Activated CD4-positive, alpha-beta T cell treated with anti-CD3 and anti-CD28 coated beads, Interleukin-2, amount 50 U/mL, for 4 hours (primary cell): ENCODE measurements at places on chromosomes 5 and 9.

DNA sequence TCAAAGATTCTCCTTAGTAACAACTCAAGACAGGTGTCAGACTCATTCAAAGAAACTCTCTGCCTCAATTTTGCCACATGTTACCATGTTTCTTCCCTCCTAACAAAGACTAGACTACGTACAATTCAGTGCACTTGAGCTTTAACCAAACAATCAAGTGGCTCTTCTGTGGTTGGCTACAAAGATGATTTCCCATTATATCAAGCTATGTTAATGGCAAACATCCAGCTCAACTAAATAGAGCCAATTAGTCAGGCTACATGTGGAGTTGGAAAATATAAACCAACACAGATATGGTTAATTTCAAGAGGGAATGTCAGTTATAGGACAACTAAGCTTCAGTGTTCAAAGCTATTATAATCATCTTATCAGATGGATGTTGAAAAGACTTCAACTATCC is 29.2 kb upstream of the ADRA1B start:
- no peak for DNase-seq

- DNase-seq: no peak
Measured at GRCh38 chr9:4548811-4549725, 58.8 kb downstream of the SLC1A1 start.

- DNase-seq: no peak
Measured at GRCh38 chr9:14616188-14616982, 76.8 kb downstream of the ZDHHC21 start.

DNA sequence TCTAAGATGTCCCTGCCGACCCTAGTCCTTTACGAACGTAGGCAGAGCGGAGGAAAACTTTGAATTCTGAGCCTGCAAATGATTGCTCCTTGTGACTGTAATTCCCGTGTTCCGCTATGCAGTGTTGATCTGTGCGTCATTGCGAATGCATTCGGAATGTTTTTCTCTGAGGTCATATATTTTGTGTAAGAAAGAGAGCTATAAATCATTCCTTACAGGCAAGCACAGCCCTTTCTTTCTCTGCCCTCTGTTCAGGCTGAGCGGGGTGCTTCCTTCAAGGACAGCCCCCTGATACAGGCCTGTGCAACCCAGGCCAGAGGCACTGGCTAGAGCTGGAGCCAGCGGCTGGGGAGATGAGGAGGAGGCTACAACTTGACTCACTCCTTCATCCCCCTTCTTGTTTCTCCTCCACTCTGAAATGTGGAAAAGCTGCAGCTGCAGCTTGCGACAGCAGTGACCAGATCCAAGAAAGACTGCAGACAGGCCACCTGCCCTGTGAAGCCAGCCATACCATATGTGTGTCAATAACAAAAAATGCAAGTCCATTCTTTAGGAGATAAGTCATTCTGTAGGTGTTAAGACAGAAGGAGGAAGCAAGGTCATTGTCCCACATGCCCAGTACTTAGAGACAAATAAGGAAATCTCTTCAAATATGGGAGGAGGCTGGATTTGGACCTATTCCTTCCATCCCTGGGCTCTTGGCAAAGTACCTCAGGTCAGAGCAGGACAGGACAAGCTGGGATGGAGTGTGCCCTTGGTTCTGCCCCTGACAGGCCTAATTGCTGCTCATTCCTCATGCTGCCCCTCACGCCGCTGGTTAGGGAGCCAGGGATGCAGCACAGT is 345.7 kb upstream of the WWC1 start:
- no peak for DNase-seq

GRCh38 chr5:10627160-10627701 is 63.4 kb downstream of the ANKRD33B start:
- no peak for DNase-seq

GRCh38 chr9:6845128-6845826 is 87.5 kb downstream of the KDM4C start:
- no peak for DNase-seq

- DNase-seq: no peak
Measured at GRCh38 chr9:16623989-16624743, 246.3 kb downstream of the BNC2 start.

GRCh38 chr9:128712451-128713410 is 10.4 kb downstream of the PKN3 start:
- DNase-seq: no peak

DNA sequence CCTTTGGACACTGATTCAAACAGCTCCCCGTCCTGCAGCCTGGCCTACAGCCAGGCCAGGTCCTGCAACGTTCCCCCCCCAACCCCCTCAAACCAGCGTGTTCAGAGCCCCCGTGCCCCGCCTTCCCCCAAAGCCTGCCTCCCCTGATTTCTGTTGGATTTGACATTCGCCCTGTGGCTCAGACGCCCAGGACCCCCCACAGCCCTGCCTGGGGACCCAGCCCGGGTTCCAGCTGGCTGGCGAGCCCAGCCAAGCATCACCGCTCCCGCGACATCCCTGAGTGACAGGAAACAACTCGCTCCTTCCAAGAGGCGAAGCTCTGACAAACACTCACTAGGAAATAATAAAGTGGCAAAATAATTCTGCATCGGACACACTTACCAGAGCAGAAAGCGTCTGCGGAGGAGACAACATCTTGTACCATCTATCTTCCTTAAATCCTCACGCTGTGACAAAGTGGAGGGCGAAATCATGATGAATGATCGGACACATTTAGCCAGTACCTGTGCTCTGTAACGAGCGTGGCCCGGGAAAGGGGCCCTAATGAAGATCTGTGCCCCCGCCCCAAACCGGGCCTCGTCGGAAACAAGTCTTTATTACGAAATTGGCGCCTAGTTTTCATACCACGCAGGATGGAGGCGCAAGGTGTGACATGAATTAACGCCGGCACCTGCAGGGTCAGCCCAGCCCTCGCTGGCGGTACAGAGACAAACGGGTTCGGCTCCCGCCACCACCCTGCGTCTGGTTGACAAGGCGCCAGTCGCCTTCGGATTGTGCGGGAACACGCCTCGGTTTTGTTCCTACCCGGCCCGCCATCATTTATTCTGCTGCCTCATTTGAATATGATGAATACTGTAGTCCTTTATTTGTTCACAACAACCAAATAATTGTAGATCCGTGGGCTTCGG is 91.0 kb upstream of the MVB12B start:
- no peak for DNase-seq

GRCh38 chr9:120926397-120926928 is at the start of gene TRAF1:
Gene TRAF1, minus strand, starts transcription at chr9:120926796. Its CDS starts 721 bp downstream, at chr9:120926075.
- no peak for DNase-seq

GRCh38 chr9:96617439-96618185 is 2.0 kb downstream of the CDC14B start:
- no peak for DNase-seq

DNA sequence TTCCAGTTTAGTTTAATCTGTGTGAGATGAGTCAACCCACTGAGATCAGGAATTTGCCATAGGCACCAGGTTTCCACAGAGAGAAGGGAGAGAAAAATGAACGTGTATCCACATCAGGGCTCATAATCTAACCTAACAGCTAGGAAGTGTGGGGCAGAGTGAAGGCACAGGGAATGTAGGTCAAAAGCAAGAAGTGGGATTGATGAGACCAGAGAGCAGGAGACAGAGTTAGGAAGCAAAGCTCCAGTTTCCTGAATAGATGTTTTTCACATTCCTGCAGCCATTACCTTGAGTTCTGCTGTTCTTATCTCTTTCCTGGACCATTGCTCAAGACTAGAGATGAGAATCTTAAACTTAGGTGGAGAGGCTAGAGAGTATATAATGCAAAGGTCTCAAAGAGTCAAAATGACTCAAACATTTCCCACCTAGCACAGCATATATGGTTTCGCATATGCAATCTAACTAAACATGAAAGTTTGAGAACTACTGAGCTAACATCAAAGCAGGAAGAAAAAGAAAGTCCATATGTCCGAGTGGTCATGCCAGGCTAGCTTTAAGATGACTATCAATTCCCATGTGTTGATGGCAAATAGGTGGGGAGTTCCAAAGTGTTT is 41.1 kb upstream of the GNAQ start:
- no peak for DNase-seq

DNA sequence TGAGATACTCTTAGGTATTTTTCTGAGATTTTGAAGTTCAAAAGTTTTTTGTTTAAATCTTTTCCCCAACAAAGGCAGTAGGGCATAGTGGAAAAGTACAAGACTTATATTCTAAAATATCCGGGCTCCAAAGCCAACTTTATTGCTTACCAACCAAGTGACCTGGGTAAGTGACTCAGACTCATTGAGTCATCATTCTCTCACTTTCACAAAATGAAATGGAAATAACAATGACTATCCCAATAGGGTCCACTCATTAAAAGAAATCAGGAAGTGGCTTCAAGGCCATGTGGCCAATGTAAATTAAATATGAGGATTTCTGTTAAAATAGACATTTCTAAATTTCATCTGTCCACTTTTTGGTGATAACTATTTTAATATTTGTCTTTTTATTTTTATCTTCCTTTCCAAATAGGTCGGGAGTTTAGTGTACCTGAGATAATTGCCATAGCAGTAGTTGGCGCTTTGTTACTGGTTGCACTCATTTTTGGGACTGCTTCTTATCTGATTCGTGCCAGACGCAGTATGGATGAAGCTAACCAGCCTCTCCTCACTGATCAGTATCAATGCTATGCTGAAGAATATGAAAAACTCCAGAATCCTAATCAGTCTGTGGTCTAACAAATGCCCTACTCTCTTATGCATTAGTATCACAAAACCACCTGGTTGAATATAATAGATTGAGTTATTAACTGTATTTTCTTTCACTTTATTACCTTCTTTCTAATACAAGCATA is 15.5 kb downstream of the TYRP1 start:
- DNase-seq: no peak

- DNase-seq: no peak
Measured at GRCh38 chr5:158976035-158976434, 123.7 kb downstream of the EBF1 start.

DNA sequence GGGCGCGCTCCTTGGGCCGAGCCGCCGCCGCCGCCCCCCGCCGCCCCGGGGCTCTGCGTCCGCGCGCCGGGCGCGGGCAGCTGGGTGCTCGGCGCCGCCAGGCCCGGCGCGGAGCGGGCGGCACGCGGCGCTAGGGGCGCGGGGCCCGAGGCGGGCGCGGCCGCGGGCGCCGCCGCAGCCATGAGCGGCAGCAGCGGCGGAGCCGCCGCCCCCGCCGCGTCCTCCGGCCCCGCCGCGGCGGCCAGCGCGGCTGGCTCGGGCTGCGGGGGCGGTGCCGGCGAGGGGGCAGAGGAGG is 351 bp downstream of the TRIO start:
- DNase-seq: no peak

DNA sequence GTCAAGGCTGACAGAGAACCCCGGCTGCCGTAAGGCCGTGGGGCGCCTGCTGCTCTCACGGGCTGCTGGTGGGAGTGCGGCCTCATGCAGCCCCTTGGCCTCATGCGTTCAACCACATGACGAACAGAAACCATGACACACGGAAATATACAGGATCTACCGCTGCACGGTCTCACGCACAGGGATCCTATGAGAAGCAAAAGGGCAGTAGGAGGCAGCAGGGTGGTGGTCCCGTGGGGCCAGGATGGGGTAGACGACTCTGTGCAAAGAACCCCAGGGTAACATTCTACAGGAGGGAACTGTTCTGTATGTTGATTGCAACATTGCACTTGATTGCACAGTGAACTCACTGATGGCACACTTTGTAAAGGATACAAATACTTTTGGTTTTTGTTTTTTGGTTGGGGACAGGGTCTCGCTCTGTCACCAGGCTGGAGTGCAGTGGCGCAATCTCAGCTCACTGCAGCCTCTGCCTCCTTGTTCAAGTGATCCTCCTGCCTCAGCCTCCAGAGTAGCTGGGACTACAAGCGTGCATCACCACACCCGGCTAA is 51.6 kb downstream of the NACC2 start:
- DNase-seq: no peak

- DNase-seq: no peak
Measured at GRCh38 chr9:34446468-34446891, 11.9 kb downstream of the FAM219A start.

- DNase-seq: no peak
Measured at GRCh38 chr5:170861917-170862766, at the start of gene RANBP17. Gene RANBP17, plus strand, starts transcription at chr5:170862018.

DNA sequence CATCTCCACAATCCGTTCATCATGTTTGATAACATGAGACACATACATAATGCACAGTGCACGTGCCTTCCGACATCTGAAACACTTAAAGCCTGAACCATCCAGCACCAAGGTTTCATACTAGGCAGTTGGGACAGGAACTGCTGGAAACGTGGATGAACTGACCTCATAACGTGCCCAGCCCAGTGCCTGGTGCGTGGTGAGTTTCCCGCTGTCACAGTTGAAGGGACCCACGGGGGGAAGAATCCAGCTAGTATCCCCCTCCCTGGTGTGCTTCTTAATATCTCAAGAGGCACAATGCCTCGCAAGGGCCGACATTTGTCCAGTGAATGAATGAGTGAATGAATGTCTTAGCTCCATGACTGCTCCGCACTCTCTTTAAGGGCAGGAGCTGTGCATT is 23.2 kb downstream of the BARX1 start:
- DNase-seq: no peak

- no peak for DNase-seq
Measured at GRCh38 chr5:171953860-171954701, 52.4 kb downstream of the FBXW11 start.

DNA sequence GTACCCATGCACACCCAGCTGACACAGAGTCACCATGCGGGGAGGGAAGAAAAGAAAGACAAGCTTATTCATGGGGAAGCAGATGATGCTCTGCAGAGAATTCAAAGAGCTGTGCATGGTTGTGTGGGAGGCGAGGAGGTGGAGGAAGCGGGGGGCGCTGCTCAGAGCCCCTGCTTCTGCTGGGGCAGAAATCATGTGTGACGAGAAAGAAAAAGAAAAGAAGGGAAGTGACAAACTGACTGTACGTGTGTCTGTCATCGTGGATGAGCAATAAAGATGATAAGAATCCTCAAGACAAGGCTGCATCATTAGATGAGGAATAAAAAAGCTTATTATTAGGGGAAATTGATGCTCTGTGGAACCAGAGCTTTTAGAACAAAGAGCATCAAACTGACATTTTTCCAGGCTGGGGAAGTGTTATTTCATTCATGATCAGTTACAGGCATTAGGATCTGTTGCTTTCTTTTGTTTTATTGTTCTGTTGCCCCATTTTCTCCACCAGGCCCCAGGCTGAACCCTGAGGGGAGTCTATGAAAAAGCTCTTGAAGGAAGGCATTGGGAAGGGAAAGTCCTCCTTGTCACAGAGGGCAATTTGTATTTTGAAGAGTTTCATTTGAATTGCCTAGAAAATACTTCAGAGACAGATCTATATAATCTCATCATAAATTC is 20.3 kb upstream of the SH3RF2 start:
- no peak for DNase-seq

DNA sequence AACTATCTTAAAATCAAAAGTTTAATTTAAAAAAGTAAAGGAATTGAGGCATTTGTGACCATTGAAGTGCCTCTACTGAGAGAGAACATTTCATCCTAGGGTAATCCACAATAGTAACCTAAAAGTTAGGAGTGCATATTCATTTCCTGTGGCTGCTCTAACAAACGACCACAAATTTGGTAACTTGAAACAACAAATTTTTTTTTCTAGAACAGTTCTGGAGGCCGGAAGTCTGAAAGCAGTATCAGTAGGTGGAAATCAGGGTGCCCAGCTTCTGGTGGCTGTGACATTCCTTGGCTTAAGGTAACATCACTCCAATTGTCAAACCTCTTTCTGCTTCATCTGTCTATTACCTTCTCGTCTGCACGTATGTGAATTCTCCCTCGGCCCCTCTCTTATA is 67.1 kb upstream of the SSBP2 start:
- DNase-seq: no peak

- DNase-seq: no peak
Measured at GRCh38 chr5:74418709-74419108, 221.8 kb downstream of the ENC1 start.
